Amygdala (tissue), 56 donors: ENCODE measurements at places on chromosomes 7 and 10.
A peak's percentile ranks its signal among the peaks of the same experiment; 100 is the strongest.

- no peak for DNase-seq
Measured at GRCh38 chr7:43244232-43244631, 131.8 kb downstream of the HECW1 start.

- no peak for DNase-seq
Measured at GRCh38 chr10:113264333-113265131, 288.3 kb upstream of the HABP2 start.

DNA sequence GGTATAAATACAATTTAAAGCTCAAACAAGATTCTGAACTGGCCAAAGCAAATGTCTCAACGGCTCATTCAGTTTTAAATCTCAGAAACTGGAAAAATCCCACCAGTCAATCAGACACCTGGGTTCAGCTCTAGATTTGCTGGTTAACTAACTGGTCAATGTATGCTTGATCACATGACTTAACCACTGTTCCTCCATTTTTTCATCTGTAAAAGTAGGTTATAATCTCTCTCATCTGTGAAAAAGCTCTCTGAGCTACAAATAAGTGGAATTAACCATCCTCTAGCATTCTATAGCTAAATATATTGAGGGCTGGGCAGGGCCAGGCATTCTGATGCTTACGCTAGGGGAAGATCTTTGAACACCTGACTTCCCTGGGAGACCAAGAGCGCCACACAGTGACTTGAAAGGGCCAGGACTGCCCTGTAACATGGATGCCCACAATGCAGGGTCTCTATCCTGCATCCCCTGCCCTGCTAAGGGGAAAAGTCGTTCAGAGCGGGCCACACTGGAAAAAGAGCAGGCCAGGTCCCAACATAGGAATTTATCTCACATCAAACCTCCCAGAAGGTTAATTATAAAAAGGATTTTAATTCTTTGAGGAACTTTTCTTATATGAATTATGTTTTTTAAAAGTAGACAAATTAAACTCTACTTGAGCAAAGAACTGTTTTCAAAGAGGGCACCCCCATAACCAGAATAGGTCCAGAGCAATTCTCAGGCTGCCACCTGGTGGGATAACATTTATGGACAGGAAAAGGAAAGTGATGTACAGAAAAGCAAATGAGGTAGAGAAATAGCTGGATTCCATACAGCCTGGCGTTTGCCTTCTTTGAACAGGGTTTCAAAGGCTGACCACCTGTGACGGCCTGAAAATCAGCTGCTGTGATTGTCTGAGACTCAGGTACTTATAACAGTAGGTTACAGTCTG, 1.8 kb downstream of the RP9 start:
- DNase-seq, result no peak

DNA sequence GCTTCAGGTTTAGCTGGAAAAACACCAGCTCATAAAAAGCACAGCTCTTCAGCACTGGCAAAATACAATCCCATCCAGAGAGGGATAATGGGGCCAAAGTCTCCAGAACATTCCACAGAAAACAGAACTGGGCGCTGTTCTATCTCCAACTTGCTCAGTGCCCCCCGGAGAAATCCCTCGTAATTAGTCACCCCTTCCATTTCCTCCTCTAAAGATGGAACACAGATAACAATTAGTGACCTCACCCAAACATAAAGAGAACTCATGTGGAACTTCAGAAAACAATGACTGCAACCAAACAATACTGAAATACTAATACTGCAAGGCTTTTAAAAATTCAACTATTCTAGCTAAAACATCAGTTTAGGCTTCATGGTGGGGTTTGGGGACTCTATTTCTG, 46.3 kb downstream of the KIAA1549 start:
- DNase-seq, result no peak

DNA sequence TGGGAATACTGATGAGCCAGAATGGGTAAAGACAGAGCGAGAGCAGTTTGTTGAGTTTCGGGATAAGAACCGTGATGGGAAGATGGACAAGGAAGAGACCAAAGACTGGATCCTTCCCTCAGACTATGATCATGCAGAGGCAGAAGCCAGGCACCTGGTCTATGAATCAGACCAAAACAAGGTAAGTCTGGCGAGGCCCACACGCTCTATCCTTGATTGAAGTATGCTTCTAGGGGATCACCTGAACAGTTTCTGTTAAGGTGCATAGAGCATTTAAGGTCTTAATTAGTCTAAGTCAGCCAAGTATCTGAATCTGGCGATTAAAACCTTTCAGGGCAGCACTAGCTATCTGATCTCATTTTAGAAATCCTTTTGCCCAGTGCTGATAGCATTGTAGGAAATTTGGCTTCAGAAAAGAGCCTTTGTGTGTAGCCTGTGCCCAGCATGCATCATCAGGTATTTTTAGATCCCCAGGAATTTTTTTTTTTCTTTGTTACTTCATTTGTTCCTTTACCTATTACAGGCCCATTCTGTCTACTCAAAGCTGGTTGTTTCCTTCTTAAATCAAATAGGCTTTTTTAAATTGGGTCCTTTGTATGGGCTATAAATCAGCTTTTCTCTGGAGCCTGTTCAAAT, 8.0 kb downstream of the OPN1SW start:
- no peak for DNase-seq

GRCh38 chr7:24366876-24367275, 82.9 kb downstream of the NPY start:
- no peak for DNase-seq

DNA sequence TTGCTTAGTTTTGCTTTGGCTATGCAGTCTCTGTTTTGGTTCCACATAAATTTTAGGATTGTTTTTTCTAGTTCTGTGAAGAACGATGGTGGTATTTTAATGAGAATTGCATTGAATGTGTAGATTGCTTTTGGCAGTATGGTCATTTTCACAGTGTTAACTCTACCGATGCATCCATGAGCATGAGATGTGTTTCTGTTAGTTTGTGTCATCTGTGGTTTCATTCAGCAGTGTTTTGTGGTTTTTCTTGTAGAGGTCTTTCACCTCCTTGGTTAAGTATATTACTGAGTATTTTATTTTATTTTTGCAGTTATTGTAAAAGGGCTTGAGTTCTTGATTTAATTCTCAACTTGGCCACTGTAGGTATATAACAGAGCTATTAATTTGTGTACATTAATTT, 78.2 kb upstream of the ZNF92 start:
- DNase-seq, result no peak

GRCh38 chr7:91263384-91264045, 718 bp upstream of the FZD1 start:
- DNase-seq, result no peak

DNA sequence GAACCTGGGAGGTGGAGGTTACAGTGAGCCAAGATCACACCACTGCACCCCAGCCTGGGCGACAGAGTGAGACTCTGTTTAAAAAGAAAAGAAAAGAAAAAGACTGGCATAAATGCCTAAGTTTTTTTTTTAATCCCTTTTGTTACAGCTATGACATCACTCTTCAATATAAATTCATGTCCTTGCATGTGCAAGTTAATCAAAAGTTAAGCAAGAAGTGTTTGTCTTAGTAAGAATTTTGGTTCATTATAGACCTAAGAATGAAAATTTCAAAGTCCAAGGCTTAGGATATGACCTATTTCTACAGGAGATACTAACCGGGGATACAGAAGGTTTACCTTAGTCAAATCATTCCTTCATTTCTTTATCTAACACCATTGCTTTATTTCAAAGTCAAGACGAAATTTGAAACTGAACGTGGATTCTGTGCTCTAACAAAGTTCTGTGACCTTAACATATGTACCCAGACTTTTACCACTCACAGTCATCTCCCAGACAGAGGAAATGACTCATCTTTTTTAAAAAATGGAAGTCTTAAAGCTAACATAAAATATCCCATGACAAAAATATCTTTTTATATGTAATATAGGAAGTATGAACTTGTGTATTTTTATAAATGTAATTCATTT, 29.3 kb upstream of the ITGB8 start:
- DNase-seq, result no peak

DNA sequence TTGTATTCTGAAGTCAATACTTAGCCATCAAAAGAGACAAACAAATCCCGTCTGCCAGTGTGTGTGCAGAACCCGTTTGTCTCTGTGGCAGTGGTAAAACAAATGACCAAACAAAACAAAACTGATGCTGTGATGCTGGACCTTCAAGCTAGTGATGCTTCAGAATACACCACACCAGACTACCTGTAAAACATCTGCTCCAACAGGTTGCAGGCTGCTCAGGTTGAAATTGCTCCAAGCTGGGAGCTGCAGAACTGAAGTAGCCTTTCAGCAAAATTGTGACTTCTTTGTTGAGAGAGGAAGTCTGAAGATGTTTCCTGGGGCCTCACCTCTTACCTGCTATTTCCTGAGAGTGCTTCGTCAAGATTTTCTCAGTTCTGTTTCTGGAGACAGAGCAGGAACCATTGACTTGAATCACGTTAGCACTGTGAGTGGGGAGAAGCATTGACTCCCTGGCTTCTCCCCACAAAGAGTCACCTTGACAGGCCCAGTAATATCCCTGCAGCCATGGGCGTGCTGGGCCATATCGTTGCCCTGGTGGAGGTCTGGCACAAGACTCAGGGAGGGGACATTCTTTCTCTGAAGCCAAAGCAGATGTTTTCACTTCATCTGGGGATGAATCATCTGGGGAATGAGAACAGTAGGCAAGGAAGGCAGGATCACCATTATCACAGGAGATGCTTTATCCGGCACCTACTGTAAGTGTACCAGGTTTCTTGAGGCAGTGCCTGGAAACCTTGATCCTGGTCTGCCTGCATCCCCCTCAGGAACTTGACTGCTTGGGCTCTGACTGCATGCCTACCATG, 80.2 kb downstream of the RBM20 start:
- DNase-seq, result no peak

GRCh38 chr10:93678386-93678785, 24.0 kb downstream of the FRA10AC1 start:
- DNase-seq, result no peak

- no peak for DNase-seq
Measured at GRCh38 chr10:76550806-76551205, 1086.8 kb downstream of the KCNMA1 start.

DNA sequence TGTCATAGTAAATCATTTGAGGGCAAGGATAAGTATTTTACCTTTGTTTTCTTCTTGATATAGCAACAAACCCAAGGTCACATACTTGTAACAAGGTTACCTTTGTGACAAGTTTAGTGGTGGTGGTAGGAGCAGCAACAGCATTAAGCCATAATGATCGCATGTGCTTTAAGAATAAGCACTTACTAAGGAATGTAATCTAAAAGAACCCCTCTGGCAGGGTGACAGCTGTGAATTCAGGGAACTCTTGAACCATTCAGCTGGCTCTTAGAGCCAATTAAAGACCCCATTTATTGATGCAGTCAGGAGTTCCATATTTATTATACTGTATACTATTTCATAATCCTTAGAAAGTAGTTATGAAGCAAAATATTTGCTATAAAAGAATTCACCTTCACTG, 370.8 kb downstream of the EXOC4 start:
- DNase-seq, result no peak

- DNase-seq, result no peak
Measured at GRCh38 chr7:114777288-114777687, 144.6 kb upstream of the MDFIC start.

DNA sequence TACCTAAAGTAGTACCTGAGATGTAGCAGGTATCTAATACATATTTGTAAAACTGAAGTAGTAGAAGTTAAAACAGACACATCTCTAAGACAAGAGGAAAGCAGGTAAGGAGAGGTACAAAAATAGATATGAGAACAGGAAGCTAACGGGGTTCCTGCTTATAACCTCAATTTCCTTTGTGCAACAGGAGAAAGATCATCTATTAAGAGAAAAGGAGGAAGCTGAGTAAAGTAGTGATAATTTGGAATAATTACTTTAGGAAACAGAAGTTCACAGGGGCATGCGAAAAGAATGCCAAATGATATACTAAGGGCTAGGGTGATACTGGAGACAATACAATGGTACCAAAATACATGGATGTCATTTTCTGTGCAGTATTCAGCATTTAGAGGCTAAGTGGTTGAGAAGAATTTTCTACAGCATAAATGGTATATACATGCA, 108.7 kb downstream of the NRBF2 start:
- no peak for DNase-seq

DNA sequence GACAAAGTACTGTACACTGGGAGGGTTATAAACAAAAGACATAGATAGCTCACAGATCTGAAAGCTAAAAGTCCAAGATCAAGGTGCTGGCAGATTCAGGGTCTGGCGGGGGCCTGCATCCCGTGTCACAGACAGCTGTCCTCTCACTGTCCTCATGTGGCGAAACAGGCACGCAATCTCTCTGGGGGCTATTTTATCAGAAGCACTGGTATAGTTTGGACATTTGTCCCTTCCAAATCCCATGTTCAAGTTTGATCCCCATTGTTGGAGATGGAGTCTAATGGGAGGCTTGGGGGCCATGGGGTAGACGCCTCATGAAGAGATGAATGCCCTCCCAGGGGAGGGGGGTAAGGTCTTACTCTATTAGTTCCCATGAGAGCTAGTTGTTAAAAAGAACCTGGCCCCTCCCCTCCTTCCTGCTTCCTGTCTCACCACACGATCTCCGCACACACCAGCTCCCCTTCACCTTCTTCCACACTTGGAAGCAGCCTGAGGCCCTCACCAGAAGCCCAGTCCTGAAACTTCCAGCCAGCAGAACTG, 72.5 kb upstream of the UCN3 start:
- no peak for DNase-seq

GRCh38 chr10:113978802-113979201, 64.9 kb upstream of the ADRB1 start:
- DNase-seq, result peak; percentile 51
